ENCODE measurements at places on chromosomes 16 and 17.

DNA sequence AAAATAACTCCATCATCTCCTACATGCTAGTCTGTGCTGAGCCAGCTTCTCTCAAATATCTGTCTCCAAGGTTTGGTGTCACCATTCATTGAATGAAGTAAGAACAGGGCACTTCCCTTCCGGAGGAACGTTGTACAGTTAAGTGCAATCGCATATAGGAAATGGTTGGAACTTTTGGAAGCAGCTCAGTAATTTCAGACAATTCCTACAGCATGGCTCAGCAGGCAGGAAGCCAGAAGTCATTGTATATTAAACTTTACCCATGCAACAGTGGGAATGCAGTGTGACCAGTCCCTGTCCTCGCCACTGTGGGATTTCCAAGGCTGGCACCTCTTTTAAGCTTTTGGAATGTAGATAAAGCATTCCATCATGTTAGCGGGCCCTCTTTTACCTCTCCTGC, 51.1 kb upstream of the MYH2 start:
- no peak for DNase-seq

DNA sequence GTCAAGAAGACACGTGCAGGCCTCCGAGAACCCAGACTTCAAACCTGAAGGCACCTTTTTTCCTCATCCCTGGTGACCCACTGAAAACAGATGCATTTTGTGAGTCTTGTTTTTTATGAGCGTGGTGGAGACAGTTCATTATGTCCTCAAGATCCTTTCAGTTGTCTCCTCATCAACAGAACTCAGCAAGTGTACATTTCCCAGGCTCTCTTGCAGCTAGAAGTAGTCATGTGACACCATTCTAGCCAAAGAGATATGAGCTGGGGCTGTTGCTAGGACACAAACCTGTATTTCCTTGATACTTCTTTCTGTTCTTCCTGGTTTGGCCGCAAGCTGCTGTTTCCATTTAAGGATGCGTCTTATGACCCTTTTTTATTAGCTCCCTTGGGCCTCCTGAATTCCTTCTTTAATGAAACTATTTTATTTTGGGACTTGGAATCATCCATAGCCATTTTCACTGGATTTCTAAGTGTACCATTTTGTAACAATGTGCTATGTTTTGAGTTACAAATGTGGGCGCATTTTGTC, 135.7 kb upstream of the FOXF1 start:
- DNase-seq, result no peak

GRCh38 chr17:51052235-51052634, 68.4 kb downstream of the SPAG9 start:
- DNase-seq, result no peak

- DNase-seq, result no peak
These were observed 131.0 kb upstream of the TNRC6C start for GRCh38 chr17:77827511-77827910.

- DNase-seq, result no peak
These were observed 16.8 kb upstream of the MYO15B start for GRCh38 chr17:75570772-75571171.

DNA sequence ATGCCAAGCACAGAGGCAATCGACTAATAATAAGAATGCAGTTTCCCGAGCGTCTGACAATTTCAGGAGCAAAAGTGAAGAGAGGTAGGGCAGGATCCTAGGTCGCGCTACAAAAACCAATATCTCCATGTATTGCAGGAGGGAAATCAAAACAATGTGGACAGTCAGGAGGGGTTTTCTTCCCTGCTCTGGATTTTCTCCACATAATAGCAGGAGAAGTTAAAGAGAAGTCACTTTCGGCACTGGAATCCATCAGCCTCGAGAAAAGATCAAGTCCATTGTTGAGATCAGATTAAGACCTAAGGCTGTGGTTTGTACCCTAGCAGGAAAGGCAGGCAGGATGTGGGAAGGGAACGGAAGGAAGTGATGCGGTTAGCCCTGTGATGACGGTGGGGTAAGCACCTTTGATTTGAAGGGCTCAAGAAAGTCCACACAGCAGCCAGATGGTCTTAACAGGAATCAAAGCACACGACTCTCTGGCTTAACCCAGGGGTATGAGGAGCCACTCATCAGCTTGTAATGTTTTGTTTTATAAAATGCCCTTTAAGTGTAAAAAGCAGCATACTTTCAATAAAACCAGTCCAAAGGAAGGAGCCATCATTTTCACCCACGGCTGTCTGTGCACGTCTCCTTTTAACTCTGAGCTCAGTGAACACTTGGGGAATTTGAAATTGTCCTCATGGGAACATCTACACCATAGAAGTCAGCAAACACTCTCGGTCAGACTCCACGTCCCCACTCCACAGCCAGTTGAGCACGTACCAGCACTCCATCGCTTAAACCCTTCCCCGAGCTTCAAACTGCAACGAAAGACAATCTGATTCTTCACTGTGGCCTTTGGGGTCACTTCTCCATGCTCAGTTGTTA, 15.8 kb upstream of the AKTIP start:
- no peak for DNase-seq

GRCh38 chr17:18066866-18067265, 20.9 kb upstream of the DRG2 start:
- no peak for DNase-seq

- DNase-seq, result no peak
These were observed 9.3 kb downstream of the RIPOR1 start for GRCh38 chr16:67537636-67538591.

GRCh38 chr16:66623755-66624154, 19.3 kb downstream of the CMTM3 start:
- DNase-seq, result no peak

- no peak for DNase-seq
These were observed 99.5 kb upstream of the AXIN2 start for GRCh38 chr17:65660947-65661346.

GRCh38 chr16:70805380-70805779, 4.4 kb upstream of the VAC14 start:
- no peak for DNase-seq

GRCh38 chr16:4566144-4566543, 10.0 kb downstream of the C16orf96 start:
- DNase-seq, result no peak

Measured in HEK293T (cell line).